Activated naive CD8-positive, alpha-beta T cell treated with anti-CD3 and anti-CD28 coated beads for 36 hours (primary cell): ENCODE measurements at places on chromosomes 16 and 17. TPM values are rescaled to one million over a fixed set of nuclear protein-coding genes. Genes with fewer than 3 reads are reported as not detected.

GRCh38 chr17:6110088-6110487 lies 39.9 kb downstream of the WSCD1 start:
- no peak for DNase-seq
- H3K27me3 ChIP-seq, result peaks cover 39% of the 10 kb centered on the region
- H3K36me3 ChIP-seq, result no peaks in the 10 kb centered on the region
- no peak overlapping the region for H3K4me3 ChIP-seq

DNA sequence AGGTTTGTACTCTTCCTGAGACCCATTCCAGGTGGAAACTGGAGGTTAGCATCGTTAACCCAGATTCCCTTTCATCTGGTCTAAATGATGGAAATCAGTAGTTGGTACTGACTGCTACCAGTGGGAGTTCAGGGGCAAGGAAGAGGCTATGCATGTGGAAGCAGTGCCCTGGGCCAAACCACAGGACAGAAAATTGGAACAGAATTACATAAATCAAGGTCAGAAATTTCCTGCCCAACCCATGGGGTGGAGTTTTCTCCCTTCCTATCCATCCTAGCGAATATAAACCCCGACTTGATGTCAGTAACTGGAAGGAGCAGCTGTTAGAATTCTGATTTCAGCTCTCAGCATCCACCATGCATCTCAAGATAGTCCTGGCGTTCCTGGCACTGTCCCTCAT lies at the start of gene AOC2:
Gene AOC2 (plus strand): TSS at position 310 of the 400 bp plus-strand sequence. CDS start 47 bp downstream, at position 357.
- peaks cover 21% of the 10 kb centered on the region for H3K4me1 ChIP-seq
- H3K4me3 ChIP-seq, result no peak within 1 kb of the TSS
- no peak for DNase-seq
- peaks cover 9% of the 10 kb centered on the region for H3K36me3 ChIP-seq
- H3K27ac ChIP-seq, result peak within 1 kb of the TSS; percentile 53

GRCh38 chr16:85557083-85557970 lies 55.8 kb upstream of the GSE1 start:
- DNase-seq, result peak; percentile 72
- no peaks in the 10 kb centered on the region for H3K36me3 ChIP-seq
- H3K27me3 ChIP-seq, result no peaks in the 10 kb centered on the region
- peak overlapping the region; percentile 76 for H3K4me3 ChIP-seq
- peaks cover 42% of the 10 kb centered on the region for H3K4me1 ChIP-seq

DNA sequence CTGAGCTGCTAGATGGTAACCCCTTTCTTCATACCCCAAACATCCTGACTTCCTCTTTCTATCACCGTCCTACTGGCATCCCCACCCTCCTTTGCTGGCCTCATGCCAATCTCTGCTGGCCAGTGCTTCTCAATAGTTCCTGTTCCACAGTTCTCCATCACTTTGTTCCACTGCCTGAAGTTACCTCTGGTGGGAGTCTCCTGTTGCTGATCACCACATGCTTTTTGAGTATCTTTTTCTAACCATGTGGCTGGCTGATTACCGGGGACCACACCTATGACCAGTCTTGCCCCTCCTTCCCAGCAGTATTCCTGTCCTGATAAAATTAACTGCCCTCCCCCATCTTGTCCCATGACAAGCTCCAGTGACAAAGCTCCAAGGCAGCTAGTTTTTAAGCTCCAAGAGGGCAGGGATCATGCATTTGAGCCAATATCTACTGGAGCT lies 380.4 kb upstream of the CCL2 start:
- peaks cover 34% of the 10 kb centered on the region for H3K27me3 ChIP-seq
- no peaks in the 10 kb centered on the region for H3K4me1 ChIP-seq
- H3K4me3 ChIP-seq, result no peak overlapping the region
- H3K27ac ChIP-seq, result no peak overlapping the region
- no peaks in the 10 kb centered on the region for H3K36me3 ChIP-seq
- DNase-seq, result no peak

DNA sequence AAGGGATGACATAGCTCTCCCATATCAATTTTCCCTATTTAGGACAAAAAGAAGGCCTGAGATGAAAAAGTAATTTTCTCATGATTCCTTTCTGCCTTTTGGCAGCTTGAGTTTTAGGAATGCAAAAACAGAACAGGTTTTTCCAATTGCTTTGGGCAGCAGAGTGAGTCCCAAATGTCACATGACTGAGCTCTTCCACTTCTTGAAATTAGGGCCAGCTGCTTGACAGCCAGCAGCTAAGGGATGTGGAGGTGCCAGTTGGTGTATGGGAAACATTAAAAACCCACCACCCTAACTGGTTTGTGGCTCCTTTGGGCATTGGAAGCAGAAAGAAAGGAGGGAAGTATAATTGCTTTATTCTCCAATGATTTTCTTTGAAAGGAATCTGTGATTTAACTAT lies 133.8 kb upstream of the FAM20A start:
- H3K27ac ChIP-seq, result no peak overlapping the region
- H3K4me1 ChIP-seq, result no peaks in the 10 kb centered on the region
- H3K36me3 ChIP-seq, result no peaks in the 10 kb centered on the region
- peaks cover 16% of the 10 kb centered on the region for H3K27me3 ChIP-seq

- H3K27ac ChIP-seq, result no peak overlapping the region
- H3K4me1 ChIP-seq, result peaks cover 6% of the 10 kb centered on the region
- no peak overlapping the region for H3K4me3 ChIP-seq
- DNase-seq, result no peak
- peaks cover 2% of the 10 kb centered on the region for H3K36me3 ChIP-seq
Measured at GRCh38 chr17:60597297-60597696, 2.7 kb upstream of the PPM1D start.

GRCh38 chr16:88622866-88623265 lies 15.5 kb upstream of the IL17C start:
- H3K4me3 ChIP-seq, result no peak overlapping the region
- peaks cover 20% of the 10 kb centered on the region for H3K4me1 ChIP-seq
- no peak overlapping the region for H3K27ac ChIP-seq
- peaks cover 12% of the 10 kb centered on the region for H3K36me3 ChIP-seq
- no peaks in the 10 kb centered on the region for H3K27me3 ChIP-seq
- DNase-seq, result no peak

- no peak overlapping the region for H3K27ac ChIP-seq
- H3K27me3 ChIP-seq, result peaks cover 15% of the 10 kb centered on the region
- no peak overlapping the region for H3K4me3 ChIP-seq
- H3K4me1 ChIP-seq, result no peaks in the 10 kb centered on the region
Measured at GRCh38 chr17:44925731-44926697, 10.7 kb upstream of the GFAP start.

DNA sequence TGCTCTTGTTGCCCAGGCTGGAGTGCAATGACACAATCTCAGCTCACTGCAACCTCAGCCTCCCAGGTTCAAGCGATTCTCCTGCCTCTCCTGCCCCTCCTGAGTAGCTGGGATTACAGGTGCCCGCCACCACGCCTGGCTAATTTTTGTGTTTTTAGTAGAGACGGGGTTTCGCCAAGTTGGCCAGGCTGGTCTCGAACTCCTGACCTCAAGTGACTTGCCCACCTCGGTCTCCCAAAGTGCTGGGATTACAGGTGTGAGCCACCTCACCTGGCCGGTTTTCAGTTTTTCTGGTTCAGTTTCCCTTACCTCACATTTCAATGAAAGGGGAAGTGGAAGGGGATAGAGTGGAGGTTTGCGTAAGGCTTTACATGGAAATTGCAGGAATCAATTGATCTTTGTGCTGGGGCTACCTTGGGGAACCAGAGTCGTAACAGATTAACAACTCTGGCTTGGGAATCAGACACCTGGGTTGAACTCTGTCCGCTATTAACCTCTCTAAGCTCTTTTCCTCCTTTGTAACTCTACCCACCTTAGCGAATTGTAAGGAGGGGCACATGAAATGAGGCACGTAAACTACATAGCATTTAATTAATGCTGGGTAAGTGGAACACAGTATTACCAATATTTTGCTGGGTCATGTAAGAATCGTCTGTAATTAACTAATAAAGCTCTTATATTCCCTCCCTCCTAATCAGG lies 3.2 kb downstream of the MPV17L start:
- H3K36me3 ChIP-seq, result no peaks in the 10 kb centered on the region
- peaks cover 62% of the 10 kb centered on the region for H3K27me3 ChIP-seq
- no peak overlapping the region for H3K27ac ChIP-seq
- no peaks in the 10 kb centered on the region for H3K4me1 ChIP-seq
- no peak overlapping the region for H3K4me3 ChIP-seq

GRCh38 chr17:41592601-41593305 lies 6.1 kb upstream of the KRT14 start:
- H3K27ac ChIP-seq, result no peak overlapping the region
- H3K4me3 ChIP-seq, result no peak overlapping the region
- H3K27me3 ChIP-seq, result no peaks in the 10 kb centered on the region
- DNase-seq, result no peak
- no peaks in the 10 kb centered on the region for H3K4me1 ChIP-seq
- no peaks in the 10 kb centered on the region for H3K36me3 ChIP-seq

GRCh38 chr16:30753596-30753995 lies 5.4 kb downstream of the PHKG2 start:
- no peaks in the 10 kb centered on the region for H3K27me3 ChIP-seq
- no peak for DNase-seq

- peaks cover 55% of the 10 kb centered on the region for H3K4me1 ChIP-seq
- DNase-seq, result peak; percentile 90
- peak within 1 kb of the TSS; percentile 86 for H3K4me3 ChIP-seq
- peak within 1 kb of the TSS; percentile 99 for H3K27ac ChIP-seq
- H3K36me3 ChIP-seq, result peaks cover 22% of the 10 kb centered on the region
Measured at GRCh38 chr17:8162233-8162996, at the start of gene VAMP2. TSS of gene VAMP2 (minus strand) at chr17:8162948. CDS start at chr17:8162879, 69 bp downstream.

GRCh38 chr17:78724544-78724943 lies 57.5 kb downstream of the CYTH1 start:
- no peak overlapping the region for H3K4me3 ChIP-seq
- H3K4me1 ChIP-seq, result peaks cover 83% of the 10 kb centered on the region
- peak overlapping the region; percentile 91 for H3K27ac ChIP-seq
- H3K27me3 ChIP-seq, result no peaks in the 10 kb centered on the region
- peaks cover 16% of the 10 kb centered on the region for H3K36me3 ChIP-seq

DNA sequence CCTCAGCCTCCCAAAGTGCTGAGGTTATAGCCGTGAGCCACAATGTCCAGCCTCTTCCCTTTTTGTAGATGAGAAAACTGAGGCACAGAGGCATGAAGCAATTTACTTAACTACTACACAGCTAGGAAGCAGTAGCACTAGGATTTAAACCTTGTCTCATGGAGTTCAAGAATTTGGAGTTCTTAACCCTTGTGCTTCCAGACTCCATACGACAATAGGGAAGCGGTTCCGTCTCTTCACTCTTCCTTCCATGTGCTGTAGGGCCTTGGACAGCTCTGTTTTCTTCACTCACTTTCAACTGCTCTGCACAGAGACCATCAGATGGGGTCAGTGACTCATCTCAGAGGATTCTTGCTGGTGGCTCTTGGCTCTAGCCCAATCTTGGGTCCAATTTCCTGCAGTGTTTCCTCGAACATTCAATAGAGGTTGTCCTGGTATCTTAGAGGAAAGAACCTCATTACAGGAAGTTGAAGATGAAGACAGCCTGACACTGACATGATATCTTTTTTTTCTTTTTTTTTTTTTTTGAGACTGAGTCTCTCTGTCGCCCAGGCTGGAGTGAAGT lies 19.3 kb downstream of the ITGAL start:
- H3K4me3 ChIP-seq, result no peak overlapping the region
- H3K4me1 ChIP-seq, result peaks cover 33% of the 10 kb centered on the region
- H3K36me3 ChIP-seq, result peaks cover 54% of the 10 kb centered on the region

- no peak for DNase-seq
- no peak overlapping the region for H3K27ac ChIP-seq
- peaks cover 8% of the 10 kb centered on the region for H3K4me1 ChIP-seq
- H3K4me3 ChIP-seq, result no peak overlapping the region
- H3K36me3 ChIP-seq, result peaks cover 20% of the 10 kb centered on the region
Measured at GRCh38 chr16:84475643-84476240, 28.7 kb downstream of the MEAK7 start.

DNA sequence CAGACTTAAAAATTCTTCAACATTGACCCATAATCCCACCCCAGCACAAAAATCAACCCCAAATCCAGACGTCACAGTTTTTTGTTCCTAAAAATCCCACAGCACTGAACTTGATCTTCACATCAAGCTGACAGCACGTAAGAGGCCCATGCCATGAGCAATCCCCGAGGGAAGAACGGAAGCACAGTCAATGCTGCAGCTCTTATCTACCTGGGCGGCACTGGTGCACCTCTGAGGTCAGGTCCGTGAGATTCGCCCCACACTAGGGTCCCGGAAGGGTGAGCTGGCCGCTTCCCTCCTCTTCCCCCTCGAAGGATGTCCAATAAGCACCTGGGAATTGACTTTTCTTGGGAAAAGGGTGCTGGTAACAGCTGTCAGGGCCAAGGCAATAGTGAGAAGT lies 11.3 kb upstream of the ITGAE start:
- no peak overlapping the region for H3K4me3 ChIP-seq
- no peak overlapping the region for H3K27ac ChIP-seq
- H3K27me3 ChIP-seq, result no peaks in the 10 kb centered on the region
- DNase-seq, result no peak
- H3K36me3 ChIP-seq, result peaks cover 29% of the 10 kb centered on the region

DNA sequence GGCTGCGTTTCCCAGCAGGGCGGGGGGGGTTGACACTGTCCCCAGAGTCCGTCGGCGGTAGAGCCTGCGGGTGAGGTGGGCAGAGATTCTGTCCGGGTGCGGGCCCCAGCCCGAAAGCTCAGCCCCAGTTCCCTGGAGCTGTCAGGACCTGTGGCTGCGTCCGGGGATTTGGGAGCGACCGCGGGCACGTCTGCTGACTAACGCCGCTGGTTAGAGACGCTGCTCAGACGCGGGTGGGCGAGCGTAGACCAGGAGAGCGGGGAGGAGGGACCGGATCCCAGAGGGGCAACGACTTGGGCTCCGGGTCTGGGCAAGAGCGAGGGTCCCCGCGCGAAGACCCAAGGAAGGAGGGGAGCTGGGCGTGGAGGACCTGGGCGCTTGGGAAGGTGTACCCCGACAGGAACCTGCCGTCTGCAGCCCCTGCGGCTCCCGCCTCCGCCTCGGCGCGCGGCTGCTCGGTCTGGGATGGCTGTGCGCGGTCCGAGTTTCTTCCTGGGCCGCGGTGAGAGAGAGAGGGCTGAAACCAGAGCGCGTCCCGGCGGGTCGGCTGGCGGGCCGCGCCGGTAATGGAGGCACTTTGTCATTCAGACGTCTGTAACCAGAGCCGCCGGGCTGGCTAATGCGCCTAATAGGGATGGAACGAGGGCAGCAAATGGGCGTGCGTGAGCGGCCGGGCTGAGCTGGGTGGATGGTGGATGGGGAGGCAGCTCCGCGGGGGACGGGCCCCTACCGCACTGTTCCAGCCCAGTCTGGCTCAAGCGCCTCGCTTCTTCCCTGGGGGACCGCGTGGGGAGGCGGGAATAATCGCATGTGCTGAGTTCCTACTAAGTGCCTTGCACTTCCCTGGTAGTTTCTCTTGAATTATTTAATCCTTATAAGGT lies 2.3 kb downstream of the NGFR start:
- H3K4me1 ChIP-seq, result peaks cover 10% of the 10 kb centered on the region
- H3K36me3 ChIP-seq, result no peaks in the 10 kb centered on the region
- peak overlapping the region; percentile 48 for H3K4me3 ChIP-seq
- no peak overlapping the region for H3K27ac ChIP-seq

ATF7IP2 gene
- total RNA-seq, result 19.4 TPM

KRTAP2-1 gene
- not detected for total RNA-seq

SLC4A1 gene
- not detected for total RNA-seq

TSPAN10 gene
- total RNA-seq, result 0.26 TPM

PPY gene
- not detected for total RNA-seq

TMC6 gene
- 119 TPM for total RNA-seq

SLC13A2 gene
- total RNA-seq, result not detected

BAHCC1 gene
- 0.08 TPM for total RNA-seq

TMEM114 gene
- not detected for total RNA-seq
